ENCODE measurements at places on chromosomes 6 and 20. TPM values are rescaled to one million over a fixed set of nuclear protein-coding genes. Genes with fewer than 3 reads are reported as not detected.

The CYP39A1 gene
- not detected for total RNA-seq

The HLA-DQB1 gene
- 27.5 TPM for total RNA-seq

GRCh38 chr20:16459019-16459700, 114.1 kb downstream of the KIF16B start:
- DNase-seq = no peak

DNA sequence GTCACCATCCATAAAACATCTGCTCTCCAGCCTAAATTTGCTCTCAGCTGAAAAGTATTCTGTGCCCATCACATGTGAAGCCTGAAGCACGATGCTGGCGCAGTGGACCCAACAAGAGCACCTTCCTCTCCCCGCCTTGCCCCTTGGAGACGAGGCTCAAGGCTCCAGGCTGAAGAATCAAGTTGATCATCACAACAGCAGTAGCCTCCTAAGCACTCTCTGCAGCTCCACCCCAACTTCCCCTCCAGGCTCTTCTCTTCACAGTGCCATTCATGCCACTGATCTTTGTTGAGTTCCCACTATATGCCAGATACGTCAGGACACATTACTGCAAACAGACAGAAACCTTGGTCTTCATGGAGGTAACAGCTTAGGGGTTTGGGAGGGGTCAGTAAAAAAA, 41.6 kb upstream of the ZNF217 start:
- no peak for DNase-seq

- DNase-seq = no peak
These were observed 154.0 kb downstream of the KIF16B start for GRCh38 chr20:16419138-16419715.

Data from CD8-positive, alpha-beta T cell (primary cell).